ENCODE measurements at places on chromosomes 12 and 14.

DNA sequence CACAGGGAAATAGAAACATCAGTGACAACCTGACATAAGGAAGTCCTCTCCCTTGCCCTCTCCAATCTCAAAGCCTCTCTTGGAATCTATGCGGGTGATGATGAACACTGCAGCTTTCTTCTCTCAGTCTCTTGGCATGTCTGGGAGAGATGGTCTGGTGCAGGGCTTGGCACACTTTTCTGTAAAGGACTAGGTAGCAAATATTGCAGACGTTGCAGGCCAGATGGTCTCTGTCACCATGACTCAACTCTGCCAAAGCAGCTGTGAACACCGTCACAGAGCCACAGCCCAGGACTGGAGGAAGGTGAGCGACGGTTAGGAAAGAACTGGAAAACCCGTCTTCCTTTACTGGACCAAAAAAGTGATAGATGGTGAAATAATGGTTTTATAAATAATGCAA, 591.0 kb upstream of the TMEM132C start:
- no peak for DNase-seq

GRCh38 chr12:89280833-89281538, 71.3 kb downstream of the DUSP6 start:
- no peak for DNase-seq

DNA sequence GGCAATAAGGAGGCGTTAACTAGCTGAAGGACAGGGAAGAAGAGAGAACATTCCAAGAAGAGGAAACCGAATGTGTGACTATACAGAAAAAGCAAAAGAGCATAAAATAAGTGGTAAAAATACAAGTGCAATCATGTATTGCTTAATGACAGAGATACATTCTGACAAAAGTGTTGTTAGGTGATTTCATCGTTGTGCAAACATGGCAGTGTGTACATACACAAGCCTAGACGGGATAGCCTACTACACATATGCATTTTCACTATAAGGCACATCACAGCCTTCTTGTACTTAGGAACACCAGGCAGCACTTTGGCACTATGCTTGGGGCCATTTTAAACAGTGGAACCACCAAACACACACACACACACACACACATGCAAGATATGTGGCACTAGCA, 299.3 kb downstream of the BCAT1 start:
- DNase-seq = peak; percentile 23

GRCh38 chr14:98503086-98503815, 768.7 kb downstream of the BCL11B start:
- DNase-seq = no peak

GRCh38 chr12:24806386-24806785, 142.5 kb downstream of the BCAT1 start:
- DNase-seq = no peak

- DNase-seq = no peak
Observed at GRCh38 chr14:68770553-68771286, 22.1 kb downstream of the ZFP36L1 start.

DNA sequence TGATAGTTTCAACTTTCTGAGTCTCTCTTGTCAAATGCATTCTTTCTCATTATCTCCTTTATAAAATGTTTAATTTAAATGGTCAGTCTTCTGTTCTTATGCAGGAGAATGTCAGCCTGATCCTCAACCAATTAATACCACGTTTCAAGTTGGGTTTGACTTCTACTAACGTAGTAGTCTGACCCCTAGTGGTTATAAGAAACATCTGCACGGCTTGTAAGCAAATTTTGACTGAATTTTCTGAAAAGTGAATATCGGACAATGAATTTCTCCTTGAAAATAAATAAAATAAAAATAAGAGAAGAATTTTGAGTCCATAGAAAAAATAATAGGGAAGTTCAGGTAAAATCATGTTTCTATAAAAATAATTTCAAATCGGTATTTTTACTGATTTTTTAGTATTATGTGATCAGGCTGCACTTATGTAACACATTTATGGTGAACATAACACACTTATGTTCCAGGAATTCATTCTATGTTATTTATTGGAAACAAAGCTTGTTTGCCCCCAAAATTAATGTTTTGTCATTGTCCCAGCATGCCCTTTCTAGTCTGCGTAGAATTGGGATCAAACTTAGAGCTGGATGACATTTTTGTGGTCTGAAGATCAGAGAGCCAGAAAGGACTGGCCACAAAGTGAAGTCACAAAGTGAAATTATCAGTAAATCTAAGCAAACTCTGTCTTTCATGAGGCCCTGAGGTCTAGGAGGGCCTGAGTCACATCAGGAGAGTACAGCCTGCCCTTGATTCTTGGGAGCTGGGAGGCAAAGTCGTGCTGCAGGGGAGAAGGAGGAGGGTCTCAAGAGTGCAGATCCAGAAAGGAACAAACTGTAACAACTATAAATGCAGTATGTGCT, 101.2 kb upstream of the STXBP6 start:
- peak; percentile 19 for DNase-seq

DNA sequence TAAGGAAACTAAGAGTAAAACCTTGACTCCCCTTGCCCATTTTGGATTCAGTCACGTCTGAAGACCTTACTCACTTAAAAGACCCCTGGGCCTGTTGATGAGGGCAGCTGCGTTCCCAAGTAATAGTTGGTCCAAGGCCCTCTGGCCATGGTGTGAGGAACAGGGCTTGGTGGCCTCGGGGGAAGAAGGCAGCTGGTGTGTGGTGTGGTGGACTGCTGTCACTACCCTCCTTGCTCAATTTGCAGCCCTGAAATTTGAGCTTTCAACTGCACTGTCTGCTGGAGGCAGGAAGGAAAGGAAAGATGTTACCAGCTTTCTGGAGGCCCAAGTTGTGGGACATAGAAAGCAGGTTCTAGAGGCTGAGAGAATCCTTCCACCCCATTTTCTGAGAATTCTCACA, 128.2 kb downstream of the SLC38A6 start:
- DNase-seq = no peak

DNA sequence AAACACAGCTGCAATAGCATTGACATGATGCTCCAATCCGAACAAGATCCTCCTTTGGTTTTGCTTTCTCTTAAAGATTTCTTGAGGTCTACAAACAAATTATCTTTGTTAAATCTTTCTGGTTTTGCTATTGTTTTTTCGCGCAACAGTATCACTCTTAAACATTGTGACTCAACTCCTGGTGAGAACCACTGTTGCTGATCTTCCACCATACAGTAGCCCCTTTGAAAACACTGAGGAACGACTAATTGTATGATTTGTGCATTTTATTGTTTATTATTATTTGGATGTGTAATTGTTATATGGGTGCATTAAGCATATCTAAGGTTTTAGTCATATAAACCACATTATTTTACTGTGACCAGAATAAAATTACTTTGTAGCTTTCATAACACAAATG, 282.8 kb downstream of the EGLN3 start:
- DNase-seq = no peak

GRCh38 chr12:104624529-104624928, 167.8 kb downstream of the CHST11 start:
- DNase-seq = no peak

DNA sequence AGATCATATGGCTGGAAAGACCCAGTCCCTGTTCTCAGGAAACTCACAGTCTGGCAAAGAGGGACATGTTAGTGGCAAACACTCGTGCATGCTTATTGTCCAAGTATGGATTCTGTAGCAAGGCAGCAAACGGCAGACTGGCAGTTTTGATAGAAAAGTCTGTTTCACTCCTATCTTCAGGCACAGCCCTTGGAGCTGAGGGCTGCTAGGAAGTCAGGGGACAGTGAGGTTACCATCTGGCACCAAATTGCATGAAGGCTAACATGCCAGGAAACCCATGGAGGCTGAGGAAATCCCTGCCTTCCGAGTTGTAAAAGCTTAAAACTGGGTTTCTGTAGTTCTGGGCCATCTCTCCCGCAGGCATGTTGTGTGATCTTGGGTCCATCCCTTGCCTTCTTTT, 32.9 kb downstream of the CALM1 start:
- no peak for DNase-seq

GRCh38 chr12:72368298-72368697, 96.1 kb downstream of the TRHDE start:
- DNase-seq = no peak

DNA sequence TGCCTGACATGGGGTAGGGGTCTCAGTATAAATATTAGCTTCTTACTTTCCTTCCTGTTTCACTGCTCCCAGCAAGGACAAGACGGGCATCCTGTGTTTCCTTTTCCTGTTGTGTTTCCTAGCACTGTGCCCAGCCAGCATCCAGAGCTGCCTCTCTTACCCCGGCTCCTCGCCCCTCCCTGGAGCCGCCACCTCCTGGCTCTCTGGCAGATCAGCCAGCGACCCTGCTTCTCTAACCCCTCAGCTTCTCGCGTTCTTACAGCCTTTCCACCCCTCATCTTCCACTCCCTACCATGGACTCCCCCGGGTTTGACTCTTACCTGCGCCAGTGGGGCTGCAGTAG, 17.8 kb downstream of the HDAC7 start:
- DNase-seq = no peak

GRCh38 chr12:82517027-82517426, 158.7 kb downstream of the METTL25 start:
- DNase-seq = peak; percentile 9

All from HuH-7 (cell line).